ENCODE measurements at places on chromosomes 12 and 14.
A peak's percentile ranks its signal among the peaks of the same experiment; 100 is the strongest.

GRCh38 chr14:74249433-74250375 lies 10.5 kb downstream of the VSX2 start:
- no peak for DNase-seq

GRCh38 chr14:77086951-77087350 lies 11.1 kb upstream of the CIPC start:
- no peak for DNase-seq

DNA sequence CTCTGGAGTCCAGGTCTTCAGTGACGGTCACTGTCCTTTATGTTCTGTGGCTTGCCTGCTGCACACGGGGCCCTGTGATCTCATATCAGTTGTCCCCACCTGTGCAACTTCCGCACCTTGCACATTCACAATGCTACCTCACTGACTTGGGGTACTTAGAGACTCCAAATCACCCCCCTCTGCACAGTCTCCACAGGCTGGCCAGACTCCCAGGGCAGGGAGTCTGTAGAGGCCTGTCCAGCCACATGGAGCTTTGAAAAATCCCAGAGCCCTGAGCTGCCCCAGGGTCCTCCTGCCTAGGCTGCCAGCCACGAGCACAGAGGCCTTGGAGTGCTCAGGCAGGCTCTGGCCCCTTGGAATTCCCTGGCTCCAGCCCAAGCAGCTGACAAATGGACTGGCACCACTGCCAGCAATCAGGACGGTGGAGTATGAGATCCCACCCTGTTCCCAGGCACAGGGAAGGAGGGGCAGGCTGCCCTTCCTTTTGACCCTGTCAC lies 26.4 kb downstream of the CMKLR1 start:
- no peak for DNase-seq

DNA sequence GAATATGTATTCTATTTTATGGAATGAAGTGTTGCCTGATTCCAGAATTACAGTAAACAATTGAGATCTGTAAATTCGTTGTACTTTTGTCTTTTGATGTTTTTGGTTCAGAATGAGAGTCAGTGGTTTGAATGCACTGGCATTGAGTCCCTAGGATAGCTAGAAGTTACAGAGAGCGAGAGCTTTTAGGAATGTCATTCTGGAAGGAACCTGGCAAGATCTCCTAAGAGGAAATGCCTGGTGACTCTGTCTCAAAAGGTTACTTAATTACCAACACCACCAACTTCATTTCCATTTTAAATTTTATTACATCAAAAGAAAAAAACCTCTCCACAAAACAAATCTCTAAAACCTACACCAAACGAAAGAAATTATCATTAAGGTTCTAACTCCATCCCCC lies 6.0 kb upstream of the CEBPE start:
- no peak for DNase-seq

DNA sequence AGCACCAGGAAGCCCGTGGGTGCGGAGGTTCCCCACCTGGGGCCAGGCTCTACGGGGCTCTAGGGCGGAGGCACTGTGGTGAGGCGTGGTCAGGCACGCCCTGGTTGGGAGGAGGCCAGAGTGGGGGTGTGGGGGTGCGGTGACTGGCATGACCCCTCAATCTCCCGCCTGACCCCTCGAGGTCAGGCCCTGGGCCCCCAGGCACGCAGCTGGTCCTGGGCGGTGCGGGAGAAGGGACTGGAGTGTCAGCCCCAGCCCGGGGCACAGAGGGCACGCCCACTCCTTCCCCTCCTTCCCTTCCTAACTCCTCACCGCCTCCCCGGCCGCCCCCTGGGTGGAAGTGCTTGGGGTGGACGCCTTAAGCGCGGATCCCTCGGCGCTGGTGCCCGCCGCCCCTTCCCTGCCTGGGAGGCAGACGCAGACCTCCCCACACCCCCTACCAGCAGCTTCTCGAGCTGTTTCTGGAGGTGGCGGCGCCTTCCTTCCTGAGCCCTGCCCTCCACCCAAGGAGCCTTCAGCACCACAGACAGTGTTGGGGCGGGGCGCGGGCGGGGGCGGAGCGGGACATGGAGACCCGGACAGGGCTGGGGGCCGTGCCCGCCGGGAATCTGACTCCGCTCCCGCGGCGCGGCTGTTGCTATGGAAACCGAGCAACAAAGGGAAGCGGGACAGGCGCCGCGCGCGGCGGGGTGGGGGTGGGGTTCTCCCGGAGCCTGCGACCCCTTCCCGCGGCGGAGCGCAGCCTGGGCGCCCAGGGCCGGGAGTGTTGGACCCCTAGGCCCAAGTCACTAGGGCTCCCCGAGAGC lies 741 bp upstream of the CRIP2 start:
- DNase-seq = no peak

DNA sequence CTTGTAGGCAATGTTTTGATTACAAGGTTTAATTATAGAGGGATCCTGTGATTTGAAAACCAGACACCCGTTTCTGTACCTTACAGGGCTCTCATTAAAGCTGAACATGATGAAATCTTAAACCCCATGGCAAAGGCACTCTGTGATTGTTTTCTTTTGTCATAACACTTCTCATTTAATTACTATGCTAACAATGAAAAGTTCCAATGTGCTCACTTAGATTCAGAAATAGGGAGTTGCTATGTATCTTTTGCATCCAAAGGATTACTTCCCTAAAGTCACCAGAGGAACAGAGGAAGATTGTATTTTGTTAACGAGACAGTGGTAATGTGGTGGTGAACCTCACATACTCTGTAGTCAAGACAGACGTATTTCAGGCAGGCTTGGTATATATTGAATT lies 81.5 kb upstream of the MYF6 start:
- no peak for DNase-seq

- no peak for DNase-seq
Observed at GRCh38 chr12:58288190-58288589, 346.8 kb downstream of the ATP23 start.

- DNase-seq = no peak
Observed at GRCh38 chr14:44565968-44566367, 58.9 kb upstream of the FSCB start.

- DNase-seq = no peak
Observed at GRCh38 chr12:130960058-130960457, 6.4 kb downstream of the ADGRD1 start.

DNA sequence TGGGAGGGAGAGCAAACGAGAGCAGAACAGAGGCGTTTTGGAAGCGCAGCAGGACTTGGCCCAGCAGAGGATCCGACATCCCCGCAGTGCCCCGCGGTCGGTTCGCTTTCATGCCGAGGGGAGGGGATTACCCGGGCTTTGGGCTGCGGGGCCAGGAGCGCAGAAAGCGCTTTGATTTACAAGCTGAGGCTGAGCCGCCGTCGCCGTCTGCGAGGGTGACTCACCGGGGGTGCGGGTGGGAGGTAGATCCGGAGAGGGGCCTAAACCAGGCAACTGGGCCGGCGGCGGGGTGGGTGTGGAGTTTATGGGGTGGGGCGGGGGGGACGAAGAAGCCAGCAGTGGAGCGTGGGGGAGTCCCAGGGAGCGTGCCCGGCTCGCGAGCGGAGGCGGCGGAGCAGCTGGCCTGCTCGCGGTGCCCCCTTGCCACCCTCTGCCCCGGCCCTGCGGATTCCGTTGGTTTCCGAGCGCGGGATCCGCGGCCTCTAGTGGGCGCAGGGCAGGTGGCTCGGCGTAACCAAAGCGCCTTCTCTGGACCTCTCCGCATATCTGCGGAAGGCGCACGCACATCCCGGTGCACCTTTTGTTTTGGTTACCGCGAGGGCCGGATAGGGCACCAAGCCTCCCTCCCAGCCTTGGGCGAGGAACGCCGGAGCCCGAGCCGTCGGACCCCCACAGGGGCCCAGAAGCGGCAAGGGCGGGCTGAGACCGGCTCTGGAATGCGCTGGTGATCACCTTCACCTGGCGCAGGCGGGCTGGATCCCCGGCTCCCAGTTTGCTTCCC lies 2.6 kb downstream of the SIX4 start:
- DNase-seq = peak; percentile 66

DNA sequence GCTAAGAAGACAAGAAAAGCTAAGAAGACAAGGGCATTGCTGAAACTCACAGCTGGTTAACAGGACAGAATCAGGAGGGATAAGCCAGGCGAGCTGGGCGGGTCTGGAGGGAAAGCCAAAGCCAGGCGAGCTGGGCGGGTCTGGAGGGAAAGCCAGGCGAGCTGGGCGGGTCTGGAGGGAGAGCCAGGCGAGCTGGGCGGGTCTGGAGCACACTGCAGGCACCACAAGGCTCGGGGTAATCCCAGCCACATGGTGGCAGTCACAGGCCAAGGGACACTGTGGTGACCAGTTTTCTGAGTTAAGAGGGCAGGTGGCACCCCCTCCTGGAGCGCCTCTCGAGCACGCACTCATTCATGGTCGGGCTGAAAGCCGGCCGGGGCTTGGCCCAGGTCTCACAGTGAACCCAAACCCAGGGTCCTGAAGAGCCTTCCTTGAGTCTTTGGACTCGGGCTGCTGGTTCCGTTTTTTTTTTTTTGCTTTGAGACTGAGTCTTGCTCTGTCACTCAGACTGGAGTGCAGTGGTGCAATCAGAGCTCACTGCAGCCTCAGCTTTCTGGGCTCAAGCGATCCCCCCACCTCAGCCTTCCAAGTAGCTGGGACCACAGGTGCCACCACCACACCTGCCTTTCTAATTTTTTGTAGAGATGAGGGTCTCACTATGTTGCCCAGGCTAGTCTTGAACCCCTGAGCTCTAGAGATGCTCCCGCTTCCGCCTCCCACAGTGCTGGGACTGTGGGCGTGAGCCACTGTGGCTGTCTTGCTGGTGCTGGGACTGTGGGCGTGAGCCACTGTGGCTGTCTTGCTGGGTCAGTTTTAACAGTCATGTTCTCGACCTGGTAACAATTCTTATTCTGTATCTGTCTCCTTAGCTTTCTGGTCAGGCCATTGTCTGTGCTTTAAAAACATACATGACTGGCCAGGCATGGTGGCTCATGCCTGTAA lies 40.2 kb downstream of the HSP90AA1 start:
- DNase-seq = no peak

GRCh38 chr12:130142736-130143135 lies 19.5 kb upstream of the FZD10 start:
- DNase-seq = no peak

GRCh38 chr12:124082012-124082411 lies 109.0 kb downstream of the ZNF664 start:
- no peak for DNase-seq

DNA sequence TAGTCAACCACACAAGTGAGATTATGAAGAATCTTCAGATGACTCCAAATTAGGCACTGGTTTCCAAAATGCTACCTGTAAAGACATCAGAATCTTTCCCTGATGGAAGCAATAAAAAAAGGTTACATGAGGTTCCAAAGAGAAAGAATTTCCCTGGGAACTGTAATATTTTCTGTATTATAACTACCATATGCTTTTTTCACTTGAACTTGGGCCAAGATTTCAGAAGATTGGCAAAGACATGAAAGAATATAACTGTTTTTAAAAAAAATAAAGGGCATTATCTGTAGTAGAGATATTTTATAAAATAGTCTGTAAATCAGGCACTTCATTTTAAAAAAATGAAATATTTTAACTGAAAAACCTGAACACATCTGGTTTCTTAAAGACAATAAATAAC lies 12.9 kb downstream of the HECTD1 start:
- DNase-seq = no peak

GRCh38 chr12:52175371-52176350 lies 16.2 kb downstream of the KRT80 start:
- DNase-seq = no peak

- no peak for DNase-seq
Observed at GRCh38 chr14:46230540-46230939, 421.0 kb downstream of the RPL10L start.

DNA sequence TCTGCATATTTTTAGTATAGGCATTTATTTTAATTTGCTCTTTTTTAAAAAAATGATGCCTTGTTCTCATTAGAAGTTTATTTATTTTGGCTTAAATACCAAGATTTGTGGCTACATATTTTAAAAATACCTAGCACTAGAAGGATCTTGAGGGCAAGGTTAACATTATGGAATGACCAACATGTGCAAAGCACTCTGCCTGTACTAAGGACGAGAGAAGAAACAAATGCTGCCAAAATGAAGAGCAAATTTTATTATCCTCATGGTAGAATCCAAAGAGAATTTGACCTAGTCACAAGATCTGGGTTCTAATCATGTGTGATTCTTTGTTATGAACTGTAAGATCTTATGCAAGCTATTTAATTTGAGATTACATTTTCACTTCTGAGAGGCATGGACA lies 2.8 kb downstream of the CAND1 start:
- DNase-seq = no peak

- DNase-seq = no peak
Observed at GRCh38 chr12:51729331-51729730, 119.2 kb downstream of the FIGNL2 start.

GRCh38 chr12:69055706-69056105 lies 122.7 kb upstream of the CPM start:
- DNase-seq = no peak

GRCh38 chr12:119011231-119011630 lies 29.9 kb downstream of the SRRM4 start:
- no peak for DNase-seq

DNA sequence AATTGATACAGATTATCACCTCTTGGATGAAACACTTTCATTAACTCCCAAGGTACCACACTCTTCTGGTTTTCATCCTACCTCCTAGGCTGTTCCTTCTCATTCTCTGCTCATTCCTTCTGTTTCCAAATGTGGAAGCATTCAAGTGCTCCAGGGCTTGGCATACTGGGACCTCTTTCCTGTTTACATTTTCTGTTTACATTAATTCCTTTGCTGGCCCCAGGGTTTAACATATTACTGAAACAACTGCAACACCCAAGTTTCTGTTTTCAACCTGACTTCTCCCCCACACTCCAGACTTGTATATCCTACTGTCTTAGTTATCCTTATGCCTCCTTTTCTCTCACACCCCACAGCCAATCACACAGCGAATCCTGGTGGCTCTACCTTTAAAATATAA lies 386.3 kb upstream of the GARIN6 start:
- no peak for DNase-seq

GRCh38 chr14:56331592-56332216 lies 213.5 kb downstream of the PELI2 start:
- no peak for DNase-seq

GRCh38 chr14:90760591-90761316 lies 55.5 kb downstream of the TTC7B start:
- no peak for DNase-seq

DNA sequence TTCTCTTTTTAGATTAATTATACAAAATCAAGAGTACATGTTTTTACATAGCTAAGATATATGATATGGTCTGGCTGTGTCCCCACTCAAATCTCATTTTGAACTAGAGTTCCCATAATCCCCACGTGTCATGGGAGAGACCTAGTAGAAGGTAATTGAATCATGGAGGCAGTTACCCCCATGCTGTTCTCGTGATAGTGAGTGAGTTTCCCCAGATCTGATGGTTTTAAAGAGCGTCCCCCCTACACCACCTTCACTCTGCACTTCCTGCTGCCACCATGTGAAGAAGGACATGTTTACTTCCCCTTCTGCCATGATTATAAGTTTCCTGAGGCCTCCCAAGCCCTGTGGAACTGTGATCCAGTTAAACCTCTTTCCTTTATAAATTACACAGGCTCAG lies 21.4 kb upstream of the DRAM1 start:
- DNase-seq = no peak
